ENCODE measurements at places on chromosomes 5 and 9. TPM values are rescaled to one million over a fixed set of nuclear protein-coding genes. Genes with fewer than 3 reads are reported as not detected.

FAM163B gene
- 0.30 TPM for total RNA-seq

MAMDC2 gene
- total RNA-seq, result 0.30 TPM

ACOT12 gene
- not detected for total RNA-seq

TLE4 gene
- total RNA-seq, result 39.8 TPM

AMBP gene
- total RNA-seq, result not detected

TIFAB gene
- not detected for total RNA-seq

IFNK gene
- total RNA-seq, result not detected

GRM6 gene
- total RNA-seq, result not detected

IFNA16 gene
- total RNA-seq, result not detected

MACIR gene
- total RNA-seq, result 8.0 TPM

KIF4B gene
- 0.09 TPM for total RNA-seq

NR5A1 gene
- total RNA-seq, result not detected

MRPL36 gene
- 30.1 TPM for total RNA-seq

FCN2 gene
- not detected for total RNA-seq

CDC14B gene
- 15.5 TPM for total RNA-seq
